ENCODE measurements at places on chromosomes 7 and 10.

GRCh38 chr7:129862682-129863081 is 90.1 kb downstream of the UBE2H start:
- DNase-seq: no peak

- no peak for DNase-seq
Measured at GRCh38 chr10:132124201-132124920, 58.6 kb downstream of the JAKMIP3 start.

DNA sequence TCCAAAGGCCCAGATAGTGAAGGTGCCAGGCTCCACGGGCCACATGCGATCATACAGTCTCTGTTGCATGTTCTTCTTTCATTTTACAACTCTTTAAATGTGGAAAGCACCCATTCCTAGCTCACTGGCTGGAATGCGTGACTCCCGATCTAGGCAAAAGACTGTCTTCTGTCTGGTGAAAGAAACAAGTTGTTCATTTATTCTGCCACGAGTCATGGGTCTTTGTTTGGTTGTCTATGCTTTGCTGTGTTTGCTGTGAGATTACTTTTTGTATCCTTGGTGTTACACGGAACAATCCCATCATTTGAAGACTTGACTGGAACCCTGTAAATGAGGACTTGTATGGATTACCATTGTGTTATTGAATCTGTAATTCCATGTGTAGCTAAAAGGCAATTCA is 41.9 kb downstream of the NPVF start:
- no peak for DNase-seq

GRCh38 chr10:114199239-114199638 is 20.1 kb downstream of the TDRD1 start:
- DNase-seq: no peak

DNA sequence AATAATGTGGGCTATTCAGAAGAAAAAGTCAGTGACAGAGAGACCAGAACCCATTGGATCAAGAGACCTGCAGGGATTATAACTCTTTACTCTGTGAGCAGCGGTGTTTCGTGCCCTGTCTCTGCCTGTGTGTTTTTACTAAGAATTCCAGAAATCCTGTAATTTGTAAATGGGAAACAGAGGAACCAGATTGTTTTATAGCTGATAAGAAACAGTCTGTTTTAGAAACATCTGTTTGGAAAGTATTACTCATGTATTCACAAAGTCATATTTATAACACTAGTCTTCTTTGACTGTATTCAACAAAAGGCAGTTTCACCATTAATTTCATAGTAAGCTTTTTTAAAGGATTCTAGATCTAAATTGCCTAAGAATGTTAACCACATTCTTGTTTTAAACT is 30.0 kb upstream of the VDAC2 start:
- DNase-seq: no peak

DNA sequence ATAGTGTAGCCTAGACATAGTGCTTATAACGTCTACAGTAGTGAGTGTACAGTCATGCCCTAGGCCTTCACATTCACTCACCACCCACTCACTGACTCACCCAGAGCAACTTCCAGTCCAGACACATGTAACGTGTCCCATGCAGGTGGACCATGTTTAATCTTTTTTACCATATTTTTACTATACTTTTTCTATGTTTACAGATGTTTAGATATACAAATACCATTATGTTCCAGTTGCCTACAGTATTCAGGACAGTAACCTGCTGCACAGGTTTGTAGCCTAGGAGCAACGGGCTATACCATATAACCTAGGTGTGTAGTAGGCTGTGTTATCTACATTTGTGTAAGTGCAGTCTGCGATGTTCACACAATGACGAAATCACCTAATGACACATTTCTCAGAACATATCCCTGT is 11.0 kb downstream of the MPP7 start:
- DNase-seq: peak; percentile 23

DNA sequence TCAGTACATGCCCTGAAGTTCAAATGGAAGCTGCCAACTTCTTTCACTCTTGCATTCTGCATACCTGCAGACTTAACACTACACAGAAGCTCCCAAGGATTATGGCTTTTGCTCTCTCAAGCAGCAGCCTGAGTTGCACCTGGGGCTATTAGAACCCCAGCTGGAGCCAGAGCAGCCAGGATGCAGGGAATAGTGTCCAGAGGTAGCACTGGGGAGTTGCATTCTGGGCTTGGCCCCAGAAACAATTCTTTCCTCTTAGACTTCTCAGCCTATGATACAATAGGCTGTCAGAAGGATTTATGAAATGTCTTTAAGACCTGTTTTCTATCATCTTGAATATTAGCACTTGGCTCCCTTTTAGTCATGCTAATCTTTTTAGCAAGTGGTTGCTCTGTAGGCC is 886.7 kb upstream of the GHITM start:
- DNase-seq: no peak

- DNase-seq: no peak
Measured at GRCh38 chr7:127226685-127227374, 25.9 kb downstream of the GRM8 start.

DNA sequence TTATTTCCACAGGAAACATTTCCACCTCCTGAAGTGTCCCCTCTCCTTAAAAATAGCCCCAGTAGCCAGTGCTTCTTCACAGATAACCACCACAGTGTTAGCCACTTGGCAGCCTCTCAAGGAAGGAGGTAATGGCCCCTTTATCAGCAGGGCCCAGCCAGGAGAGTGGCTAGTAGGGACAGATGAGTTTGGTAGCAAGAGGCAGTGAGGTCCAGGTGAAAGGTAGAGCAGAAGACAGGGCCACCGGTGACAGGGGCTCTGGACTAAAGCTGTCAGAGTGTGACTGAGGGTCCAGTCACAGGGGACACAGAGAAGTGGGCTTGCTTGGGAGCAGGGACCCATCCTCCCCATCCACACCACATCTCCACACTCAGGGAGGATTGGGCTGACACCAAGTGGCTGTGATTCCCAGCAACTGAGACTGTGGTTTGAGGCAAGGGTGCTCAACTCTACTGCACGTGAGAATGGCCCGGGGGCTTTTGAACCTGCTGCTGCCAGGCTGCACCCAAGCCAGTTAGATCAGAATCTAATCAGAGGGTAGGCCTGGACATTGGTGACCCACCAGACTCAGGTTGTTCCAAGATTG is 52.2 kb downstream of the C10orf120 start:
- no peak for DNase-seq

- peak; percentile 43 for DNase-seq
Measured at GRCh38 chr7:158495786-158496185, 91.8 kb downstream of the PTPRN2 start.

DNA sequence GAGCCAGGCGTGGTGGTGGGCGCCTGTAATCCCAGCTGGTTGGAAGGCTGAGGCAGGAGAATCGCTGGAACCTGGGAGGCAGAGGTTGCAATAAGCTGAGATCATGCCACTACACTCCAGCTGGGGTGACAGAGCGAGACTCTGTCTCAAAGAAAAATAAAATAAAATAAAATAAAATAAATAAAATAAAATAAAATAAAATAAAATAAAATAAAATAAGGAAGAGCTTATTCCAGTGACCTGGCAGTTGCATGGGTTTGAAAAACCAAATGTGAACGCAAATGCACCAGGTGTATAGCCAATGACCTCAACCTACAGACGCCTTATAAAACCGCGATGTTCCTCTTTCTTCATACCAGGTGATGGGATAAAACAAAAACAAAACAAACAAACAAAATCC is 995.7 kb downstream of the TYW1 start:
- no peak for DNase-seq

DNA sequence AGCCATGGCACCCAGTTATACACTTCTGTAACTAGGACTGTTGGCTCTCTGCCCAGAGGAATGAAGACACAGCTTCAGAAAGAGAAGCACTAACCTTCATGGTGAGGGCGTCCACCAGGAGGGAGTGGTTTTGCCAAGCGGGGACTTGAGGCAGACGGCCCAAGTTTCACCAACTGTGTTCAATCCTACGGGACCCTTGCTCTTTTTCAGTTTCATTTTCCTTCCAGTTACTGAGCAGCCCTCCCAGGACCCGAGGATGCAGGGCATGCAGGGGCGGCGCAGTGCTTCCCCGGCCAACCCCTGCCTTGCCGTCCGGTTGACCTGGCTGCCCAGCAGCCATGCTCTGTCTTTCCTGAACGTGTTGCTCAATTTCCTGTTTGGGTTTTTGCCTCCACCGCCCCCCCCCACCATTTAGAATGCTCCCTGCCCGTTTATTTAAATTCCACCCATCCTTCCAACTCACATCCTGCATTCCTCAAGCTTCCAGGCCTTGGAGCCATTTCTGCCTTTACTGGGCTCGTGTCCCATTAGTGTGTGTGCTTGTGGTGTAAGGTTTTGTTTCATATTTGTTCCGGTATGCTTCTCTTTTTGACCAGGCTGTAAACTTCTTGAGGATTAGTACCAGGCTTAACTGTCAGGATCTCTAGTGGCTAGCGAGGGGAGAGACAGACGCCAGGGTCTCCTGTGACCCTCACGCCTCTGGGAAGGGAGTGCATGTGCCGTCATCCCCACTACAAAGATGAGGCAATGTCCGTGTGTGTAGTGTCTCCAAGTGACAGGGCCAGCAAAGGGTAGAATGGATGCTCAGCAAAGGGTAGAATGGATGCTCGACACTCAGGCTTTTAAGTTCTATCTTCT is 31.6 kb downstream of the IL15RA start:
- no peak for DNase-seq

DNA sequence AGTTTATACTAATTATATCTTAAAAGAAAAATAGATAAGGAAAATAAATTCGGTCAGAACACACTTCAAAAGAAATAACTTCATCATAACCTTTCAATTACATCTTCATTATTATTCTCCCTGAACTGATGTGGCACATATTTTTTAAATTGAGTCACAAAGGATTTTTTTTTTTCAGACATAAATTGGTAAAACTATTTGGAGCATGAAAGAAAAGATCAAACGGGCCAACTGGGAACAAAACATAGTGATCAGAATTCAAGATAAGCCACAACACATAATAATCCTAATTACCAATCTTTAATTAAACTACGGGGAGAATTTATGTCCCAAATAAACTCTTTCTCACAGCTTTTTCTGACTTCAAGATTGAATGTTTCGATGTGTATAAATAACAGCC is 258.2 kb upstream of the MAGI2 start:
- DNase-seq: no peak

DNA sequence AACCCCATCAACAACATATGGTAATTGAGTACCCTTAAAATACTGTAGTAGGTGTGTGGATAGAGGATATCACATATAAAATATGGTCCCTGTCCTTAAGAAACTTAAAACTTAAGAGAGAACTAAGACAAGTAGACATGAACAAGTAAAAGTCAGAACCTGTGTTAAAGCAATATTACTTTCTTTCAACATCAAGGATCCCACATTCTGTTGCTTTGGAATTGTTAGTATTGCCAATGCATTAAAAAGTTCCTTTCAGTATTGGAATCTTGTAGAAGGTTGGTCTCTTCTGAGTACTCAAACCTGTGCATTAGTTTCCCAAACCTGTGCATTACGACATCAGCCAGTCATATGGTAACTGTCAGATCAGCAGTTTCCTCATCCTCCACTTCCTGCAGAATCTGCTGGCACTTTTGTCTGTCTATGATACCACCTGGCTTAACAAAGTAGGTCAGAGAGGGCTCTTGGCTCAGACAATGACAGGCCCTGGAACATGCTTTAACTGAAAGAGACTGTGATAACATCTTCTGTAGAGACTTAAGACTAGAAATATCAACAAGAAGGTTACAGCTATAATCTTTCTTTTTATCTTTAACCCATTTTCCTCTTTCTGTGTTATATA is 56.5 kb downstream of the CCDC71L start:
- DNase-seq: no peak

DNA sequence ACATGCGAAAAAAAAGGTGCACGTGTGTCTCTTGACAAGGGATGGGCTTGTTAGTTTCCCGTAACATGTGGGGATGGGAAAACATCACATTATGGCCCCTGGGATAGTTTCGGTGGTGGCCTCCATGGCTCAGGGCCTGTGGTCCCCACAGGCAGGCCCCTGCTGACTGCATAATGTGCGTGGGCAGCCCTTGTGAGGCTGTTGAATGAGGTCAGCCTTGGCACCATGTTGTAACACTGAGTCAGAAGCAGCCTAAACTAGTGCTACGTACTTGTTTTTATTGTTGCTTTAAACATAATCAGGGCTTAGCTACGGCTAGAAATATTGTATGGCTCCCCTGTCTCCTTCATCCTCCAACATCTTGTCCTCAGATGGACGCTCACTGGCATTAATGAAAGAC is 80.6 kb downstream of the BEND7 start:
- DNase-seq: no peak

DNA sequence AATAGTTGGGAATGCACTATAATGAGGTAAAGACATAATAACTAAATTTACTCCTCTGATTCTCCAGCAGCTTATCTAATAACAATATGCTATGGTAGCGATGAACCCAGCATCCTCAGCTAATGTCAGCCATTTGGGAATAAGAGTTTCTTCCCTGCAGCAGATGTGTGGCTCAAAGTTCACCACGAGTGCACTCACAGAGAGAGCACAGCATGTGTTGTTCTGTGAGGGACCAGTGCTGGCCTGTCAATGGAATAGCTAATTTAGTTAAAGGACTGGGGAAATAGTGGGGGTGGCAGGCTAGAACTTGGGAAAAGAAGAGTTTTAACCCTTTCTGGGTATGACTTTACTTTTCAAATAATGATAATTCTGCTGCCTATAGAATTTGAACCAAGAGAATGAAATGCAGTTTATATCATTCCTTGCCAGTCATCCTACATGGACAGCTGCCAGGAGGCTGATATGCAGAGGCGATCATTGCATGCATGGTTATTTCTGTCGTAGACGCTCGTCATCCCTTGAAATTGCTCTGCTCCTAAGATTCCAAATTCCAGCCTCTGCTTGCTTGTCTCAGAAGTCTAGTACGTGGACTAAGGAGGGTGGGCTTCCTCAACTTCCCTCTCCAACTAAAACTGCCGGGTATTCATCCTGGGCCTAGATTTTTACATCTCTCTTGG is 355.6 kb downstream of the RNLS start:
- no peak for DNase-seq

GRCh38 chr10:66085906-66086305 is 839.9 kb upstream of the LRRTM3 start:
- no peak for DNase-seq

DNA sequence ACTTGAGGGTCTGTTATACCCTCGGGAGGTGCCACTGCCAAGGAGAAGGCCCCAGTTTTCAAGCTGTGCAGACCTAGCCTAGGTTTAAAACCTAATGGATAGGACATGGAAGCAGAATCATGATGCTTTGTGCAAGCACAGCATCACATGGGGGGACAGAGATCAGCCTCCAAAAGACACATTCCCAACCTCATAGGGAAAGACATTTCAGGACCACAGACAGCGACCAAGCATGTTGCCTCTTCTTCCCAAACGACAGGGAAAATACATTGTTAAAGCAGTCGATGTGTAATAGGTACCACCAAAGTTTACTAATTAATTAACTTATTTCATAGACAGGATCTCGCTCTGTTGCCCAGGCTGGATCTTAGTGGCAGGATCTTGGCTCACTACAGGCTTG is 573.9 kb downstream of the TCERG1L start:
- no peak for DNase-seq

- no peak for DNase-seq
Measured at GRCh38 chr7:52500841-52501240, 534.6 kb upstream of the POM121L12 start.
